Stimulated activated CD4-positive, alpha-beta T cell treated with anti-CD3 and anti-CD28 coated beads, Interleukin-4, amount 100 ng/mL, for 48 hours (primary cell): ENCODE measurements at places on chromosomes 1 and 21.
A peak's percentile ranks its signal among the peaks of the same experiment; 100 is the strongest.

DNA sequence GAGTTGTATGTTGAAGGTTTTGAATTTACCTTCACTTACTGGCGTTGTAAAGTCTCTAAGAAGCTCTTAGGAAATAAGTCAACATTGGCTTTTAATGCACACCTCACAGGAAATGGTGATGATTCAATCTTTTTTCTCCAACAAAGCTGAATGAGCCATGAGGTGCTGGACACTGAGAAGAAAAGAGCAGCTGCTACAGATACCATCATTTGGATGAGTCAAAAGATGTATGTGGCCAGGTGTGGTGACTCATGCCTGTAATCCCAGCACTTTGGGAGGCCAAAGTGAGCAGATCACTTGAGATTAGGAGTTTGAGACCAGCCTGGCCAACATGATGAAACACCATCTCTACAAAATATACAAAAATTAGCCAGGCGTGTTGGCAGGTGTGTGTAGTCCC, 3.3 kb upstream of the IL23R start:
- DNase-seq, result peak; percentile 42

GRCh38 chr1:41768583-41768982, 150.1 kb downstream of the HIVEP3 start:
- DNase-seq, result no peak

- no peak for DNase-seq
Measured at GRCh38 chr1:48006264-48006663, 9.1 kb upstream of the TRABD2B start.

- no peak for DNase-seq
Measured at GRCh38 chr1:96411006-96411405, 310.6 kb upstream of the PTBP2 start.

DNA sequence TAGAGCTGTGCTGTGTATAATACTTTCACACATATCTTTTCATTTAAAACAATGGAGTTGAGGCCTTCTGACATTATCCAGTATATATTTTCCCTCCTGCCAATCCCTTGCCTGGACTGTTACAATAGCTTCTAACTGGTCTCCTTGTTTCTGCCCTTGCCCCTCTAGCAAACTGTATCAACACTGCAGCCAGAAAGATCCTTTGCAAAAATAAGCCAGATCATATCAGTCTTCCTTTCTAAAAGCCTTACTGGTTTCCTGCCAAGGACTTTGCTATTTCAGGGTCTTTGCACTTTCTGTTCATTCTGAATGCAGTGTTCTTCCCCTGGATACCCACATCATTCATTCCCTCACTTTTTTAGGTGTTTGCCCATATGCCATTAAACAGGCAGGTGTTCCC, 370.1 kb downstream of the PTBP2 start:
- no peak for DNase-seq

DNA sequence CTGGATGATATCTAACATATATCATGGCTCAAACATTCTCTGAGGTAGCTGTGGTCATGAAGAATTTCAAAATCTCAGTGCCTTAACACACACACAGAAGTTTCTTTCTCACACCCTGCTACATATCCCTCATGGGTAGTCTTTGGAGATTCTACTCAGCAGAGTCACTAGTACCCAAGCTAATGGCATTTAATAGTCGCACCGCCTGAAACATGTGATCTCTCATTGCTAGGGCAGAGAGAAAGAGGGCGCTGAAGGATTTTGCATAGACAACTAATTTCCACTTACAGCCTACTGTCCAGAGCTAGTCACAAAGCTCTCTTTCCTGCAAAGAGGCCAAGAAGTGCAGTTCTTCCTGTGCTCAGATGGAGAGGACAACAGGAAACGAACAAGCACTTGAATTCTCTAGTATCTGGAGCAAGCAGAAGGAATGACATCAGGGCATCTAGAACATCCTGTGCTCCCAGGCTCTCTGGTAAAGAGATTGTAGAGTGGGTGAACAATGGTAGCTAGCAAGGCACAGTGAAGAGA, 183.4 kb upstream of the PTBP2 start:
- DNase-seq, result no peak

DNA sequence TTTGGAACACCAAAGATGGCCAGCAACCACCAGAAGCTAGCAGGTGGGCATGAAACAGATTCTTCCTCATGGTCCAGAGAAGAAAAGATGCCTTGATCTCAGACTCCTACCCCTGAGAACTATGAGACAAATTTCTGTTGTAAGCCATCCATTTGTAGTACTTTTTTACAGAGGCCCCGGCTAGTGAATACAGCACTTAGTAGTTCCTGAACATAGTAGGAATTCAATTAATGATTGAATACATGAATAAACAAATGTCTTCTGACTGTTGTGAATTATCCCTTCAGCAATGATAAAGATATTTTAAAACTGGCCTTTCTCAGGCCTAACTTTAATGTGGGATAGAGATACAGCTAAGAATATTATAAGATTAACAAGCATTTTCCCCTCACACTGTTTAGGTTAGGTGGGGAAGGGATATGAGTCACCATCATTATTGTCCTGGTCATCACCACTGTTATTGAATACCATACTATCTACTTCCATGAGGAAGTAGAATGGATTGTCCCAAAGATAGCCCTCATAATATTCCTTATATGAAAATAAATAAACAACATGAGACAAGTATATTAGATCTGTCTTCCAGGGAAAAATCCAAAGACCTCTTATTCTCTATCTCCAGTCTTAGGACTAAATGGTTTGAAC, 51.4 kb downstream of the ADCY10 start:
- DNase-seq, result no peak

DNA sequence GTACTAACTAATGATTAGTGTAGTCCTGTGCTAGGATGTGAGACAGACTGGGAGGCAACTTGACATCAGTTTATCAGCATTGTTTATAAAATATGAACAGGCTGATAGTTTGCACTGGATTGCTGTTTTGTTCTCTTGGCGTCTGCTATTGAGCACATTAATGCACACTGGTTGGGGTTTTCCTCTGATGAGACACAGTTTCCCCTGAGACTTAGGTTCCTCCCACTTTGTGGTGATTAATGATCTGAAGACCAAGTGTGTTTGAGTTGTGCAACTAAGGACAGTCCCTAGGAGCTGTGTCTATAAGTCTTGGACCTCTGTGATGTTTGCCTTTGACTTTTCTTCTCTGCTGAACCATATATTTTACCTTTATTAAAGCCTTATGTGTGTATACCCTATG, 1015.4 kb downstream of the AMY1C start:
- no peak for DNase-seq

- DNase-seq, result no peak
Measured at GRCh38 chr1:240109920-240110636, 18.4 kb downstream of the FMN2 start.

GRCh38 chr1:182700351-182700709, 15.9 kb upstream of the RGS8 start:
- no peak for DNase-seq

GRCh38 chr21:28743723-28744122, 249.0 kb downstream of the LTN1 start:
- DNase-seq, result no peak

DNA sequence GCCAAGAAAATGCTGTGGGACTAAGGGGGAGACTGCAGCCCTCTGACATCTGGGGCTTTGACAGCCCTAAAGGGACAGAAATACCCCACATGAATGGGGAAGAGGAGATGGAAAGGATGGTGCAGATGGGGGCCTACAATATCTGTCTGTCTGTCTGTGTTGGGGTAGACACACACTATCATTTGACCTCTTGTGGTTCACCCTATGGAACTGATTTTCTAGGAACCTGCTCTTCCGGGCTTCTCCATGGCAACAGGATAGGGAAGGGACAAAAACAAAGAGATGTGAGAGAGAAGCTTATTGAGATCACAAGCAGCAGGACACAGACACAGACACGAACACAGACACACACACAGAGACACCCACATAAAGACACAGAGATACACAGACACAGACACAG, 17.1 kb downstream of the KIF21B start:
- DNase-seq, result no peak

DNA sequence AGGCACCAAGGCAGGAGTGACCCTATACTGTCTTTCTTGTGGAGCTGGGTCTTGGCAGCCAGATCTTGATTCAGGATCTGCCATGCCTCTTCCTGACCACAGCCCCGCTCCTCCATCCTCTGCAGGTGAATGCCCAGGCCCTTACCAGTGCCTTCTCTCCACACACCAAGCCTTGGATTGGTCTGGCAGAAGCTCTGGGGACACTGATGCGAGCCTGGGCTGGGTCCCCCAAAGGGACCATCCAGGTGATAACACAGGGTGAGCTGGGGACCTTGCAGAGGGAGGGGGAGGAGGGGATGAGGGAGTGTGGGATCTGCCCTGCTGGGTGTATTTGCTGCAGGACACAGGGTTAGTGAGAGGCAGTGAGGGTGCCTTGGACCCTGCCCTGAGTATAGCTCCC, 28.4 kb downstream of the HMGCS2 start:
- DNase-seq, result no peak

DNA sequence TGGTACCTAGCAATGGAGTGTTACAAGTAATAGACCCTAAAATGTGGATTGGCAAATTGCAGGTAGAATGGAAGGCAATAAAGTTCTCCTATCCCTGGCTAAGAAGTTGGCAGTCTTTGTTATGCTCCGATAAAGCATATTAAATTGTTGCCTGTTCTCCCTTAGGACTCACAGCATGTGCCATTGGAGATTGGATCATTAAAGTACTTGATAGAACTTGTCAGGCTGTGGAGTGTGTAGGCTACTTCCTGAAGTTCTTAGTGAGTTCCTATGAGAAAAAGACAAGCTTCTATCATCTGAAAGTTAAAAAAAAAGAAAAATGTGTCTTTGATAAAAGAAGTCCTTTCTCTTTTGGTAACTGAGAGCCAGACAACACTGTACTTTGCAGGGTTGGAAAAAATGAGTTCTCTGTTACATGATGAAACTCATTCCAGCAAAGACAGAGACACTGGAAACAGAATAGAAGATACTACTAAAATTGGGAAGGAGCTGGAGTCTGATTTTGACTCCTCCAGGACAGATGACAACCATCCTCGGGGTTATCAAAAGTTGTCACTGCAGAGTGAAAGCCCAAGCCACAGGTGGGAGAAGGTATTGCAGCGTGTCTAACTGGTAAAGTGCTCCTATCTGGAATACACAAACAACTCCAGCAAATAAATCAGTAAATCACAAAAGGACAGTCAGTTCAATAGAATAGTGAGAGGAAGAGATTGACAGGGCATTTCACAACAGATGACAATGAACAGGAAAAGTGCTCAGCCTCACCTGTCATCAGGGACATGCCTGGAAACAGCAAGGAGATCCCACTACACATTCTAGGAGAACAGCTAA, 87.5 kb upstream of the WDR26 start:
- DNase-seq, result no peak

- DNase-seq, result no peak
Measured at GRCh38 chr1:93965888-93966287, 56.7 kb upstream of the GCLM start.

DNA sequence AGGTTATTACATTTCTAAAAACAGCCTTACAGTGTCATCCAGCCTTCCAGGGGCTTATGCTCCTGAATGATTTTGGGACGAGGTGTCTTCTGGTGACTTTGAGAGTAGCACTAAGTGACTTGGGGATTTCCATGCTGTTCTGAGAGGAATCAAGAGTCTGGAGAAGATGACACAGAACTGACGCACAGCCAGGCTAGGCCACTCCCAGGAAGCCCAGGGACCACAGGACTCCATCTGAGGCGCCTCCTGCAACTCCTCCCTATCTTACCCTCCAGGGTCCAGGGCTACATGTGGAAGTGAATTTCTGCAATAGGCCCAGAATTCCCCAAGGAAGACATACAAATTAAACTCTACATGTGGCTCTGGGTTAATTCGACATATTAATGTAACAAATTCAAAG, 92.5 kb downstream of the SLC25A24 start:
- DNase-seq, result peak; percentile 54

- no peak for DNase-seq
Measured at GRCh38 chr1:228414511-228415211, 2.0 kb downstream of the TRIM17 start.

GRCh38 chr1:110225756-110226404, 15.8 kb downstream of the KCNC4 start:
- no peak for DNase-seq

- DNase-seq, result no peak
Measured at GRCh38 chr1:231836227-231836893, 209.8 kb downstream of the DISC1 start.

DNA sequence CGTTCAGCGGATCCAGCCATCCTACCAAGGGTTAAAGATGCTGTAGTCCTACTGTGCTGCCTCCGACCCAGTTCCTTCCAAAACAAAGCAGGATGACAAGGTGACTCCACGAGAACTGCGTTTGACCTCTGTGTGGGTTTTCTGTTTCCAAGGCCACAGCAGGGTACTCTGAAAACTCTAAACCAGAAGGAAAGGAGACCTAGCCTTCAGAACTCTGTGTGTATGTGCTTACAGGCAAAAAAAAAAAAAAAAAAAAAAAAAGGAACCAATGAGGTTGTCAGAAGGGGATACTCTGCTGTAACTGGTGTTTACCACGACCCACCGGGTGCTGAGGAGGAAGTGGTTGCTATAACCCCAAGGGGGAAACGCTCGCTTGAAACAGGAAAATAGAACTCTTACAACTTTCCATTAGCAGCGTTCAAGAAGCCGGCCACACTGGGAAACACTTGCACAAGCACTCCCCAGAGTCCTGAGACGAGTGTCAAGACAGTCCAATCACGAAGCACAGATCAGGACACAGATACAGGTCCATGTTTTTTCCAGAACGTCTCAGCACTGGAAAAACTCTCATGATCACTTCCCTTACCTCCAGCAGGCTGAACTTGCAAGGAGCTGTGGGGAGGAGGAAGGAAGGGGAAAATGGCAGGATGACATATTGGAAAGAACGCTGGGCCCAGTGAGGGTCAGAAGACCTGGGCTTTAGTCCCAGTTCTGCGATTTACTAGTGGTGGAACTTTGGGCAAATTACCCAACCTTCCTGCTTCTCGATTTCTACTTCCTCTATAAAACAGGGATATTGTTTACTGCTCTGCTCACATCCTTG, 64.0 kb downstream of the ITPKB start:
- DNase-seq, result no peak

DNA sequence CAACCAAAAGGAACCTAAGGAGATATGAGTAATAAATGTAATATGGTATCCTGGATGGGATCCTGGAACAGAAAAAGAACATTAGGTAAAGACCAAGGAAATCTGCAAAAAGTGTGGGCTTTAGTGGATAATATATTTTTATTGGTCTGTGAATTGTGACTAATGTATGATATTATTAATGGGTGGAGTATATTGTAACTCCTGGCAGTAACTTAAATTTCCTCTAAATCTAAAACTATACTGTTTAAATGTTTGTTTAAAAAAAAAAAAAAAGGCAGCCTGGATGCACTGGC, 68.4 kb downstream of the LRRC8D start:
- no peak for DNase-seq
